ENCODE measurements at places on chromosomes 16 and 17.

DNA sequence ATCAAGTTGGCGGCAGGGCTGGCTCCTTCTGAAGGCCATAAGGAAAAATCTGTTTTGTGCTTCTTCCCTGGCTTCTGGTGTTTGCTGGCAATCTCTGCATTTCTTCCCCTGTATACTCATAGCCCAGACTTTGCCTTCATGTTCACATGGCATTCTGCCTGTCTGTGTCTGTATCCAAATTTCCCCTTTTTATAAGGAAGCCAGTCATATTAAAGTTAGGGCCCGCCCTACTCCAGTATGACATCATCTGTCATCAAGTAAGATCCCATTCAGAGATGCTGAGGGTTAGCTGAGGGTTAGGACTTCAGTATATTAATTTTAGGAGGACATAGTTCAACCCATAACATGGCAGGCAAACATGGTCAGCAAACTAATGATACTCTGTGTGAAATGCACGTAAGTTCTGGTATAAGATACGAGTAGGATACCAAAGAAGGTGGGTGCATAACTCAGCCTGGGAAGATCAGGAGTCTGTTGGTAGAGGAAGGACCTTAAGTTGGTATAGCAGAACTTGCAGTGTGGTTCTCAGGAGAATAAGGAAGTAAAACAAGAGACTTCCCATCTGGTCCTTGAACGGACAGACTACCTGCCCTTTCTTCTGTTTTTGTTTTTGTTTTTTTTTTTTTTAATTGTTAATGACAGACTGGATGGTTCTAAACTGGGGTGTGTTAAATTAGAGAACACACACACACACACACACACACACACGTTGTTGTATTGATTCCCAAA is 13.9 kb downstream of the MAP2K6 start:
- DNase-seq: no peak

GRCh38 chr17:5619088-5619740 is 34.9 kb upstream of the NLRP1 start:
- no peak for DNase-seq

- DNase-seq: no peak
Observed at GRCh38 chr17:66789961-66790437, 44.9 kb upstream of the CACNG5 start.

DNA sequence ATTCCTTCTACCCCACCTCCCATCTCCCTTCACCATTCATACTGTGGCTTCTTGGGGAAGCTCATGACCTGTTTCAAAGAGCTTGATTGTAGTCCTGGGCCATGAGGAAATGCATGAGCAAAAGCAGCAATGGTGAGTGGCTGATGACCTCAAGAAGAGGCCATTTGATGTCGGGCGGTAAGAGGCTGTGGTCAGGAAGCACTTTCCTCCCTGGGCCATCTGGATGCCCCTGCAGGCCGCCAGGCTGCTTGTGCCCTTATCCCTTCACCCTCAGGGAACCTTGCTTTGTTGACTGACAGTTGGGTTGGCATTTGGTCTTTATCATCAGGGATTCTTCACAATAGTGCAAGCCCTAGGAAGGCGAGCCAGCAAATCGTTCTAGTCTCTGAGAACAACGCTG is 78.3 kb upstream of the TBX2 start:
- DNase-seq: no peak

GRCh38 chr16:69726313-69727060 is at the start of gene NQO1:
NQO1 (minus strand) TSS chr16:69726560; CDS start chr16:69726439, 121 bp downstream.
- DNase-seq: peak; percentile 92

DNA sequence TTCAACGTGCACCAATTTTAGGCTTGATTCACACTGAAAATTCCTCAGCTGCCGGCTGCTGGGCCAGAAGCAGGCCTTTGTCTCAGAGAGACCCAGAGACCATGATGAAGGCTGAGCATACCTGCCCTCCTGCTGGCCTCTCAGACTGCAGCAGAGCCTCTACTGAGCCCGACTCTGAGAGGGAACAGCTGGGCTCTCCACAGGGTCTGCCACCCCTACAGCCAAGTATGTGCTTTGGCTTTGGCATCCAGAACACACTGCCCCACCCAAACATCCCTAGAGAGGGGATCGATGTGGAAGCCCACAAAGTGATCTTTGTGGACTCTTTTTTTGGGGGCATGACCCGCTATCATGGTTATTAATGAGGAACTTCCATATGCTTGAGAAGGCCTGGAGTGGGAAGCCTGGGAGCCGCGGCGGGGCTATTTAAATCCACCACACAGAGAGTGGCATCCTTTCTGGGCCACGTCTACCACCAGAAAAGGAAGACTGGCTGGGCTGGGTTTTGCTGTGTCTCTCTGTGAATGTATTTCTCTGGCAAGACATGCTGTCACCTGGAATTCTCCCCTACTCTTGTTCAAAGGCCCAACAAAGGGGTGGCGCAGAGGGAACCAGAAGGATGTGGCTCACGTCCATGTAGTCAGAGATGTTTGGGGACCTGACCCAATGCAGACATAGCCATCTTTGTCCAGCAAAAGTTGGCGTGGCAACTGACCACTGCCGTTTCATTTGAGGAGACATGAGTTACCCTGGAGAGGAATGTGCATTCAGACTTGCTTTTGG is 69.3 kb downstream of the GNAO1 start:
- no peak for DNase-seq

GRCh38 chr16:58038219-58038641 is 12.7 kb downstream of the MMP15 start:
- no peak for DNase-seq

DNA sequence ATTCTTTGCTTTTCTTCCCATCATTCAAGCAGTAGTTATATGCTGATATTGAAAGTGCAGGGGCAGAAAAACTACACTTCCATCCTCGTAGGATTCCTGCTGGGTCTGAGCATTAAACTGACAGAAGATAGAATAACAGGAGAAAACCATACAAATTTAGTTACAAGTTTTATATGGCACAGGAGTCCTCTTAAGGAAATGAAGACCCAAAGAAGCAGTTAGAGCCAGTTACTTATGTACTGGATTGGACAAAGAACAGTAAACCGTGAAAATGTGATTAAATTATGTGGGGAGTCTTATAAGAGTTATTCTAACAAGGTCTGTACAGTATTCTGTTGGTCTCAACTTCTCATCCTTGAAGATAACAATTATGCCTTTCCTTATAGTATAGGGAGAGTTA is 81.2 kb upstream of the NSRP1 start:
- no peak for DNase-seq

DNA sequence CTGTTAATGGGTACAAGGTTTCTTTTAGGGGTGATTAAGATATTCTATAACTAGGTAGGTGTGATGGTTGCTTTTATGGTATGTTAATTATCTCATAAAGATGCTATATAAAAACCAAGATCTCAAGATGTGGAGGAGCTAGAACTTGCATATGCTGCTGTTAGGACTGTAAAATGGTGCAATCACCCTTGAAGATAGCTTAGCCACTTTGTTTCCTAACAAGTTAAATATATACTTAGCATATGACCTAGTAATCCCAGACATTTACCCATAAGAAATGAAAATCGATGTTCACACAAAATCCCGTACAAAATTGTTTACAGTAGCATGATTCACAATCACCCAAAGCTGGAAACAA is 25.1 kb downstream of the GGA2 start:
- DNase-seq: no peak

DNA sequence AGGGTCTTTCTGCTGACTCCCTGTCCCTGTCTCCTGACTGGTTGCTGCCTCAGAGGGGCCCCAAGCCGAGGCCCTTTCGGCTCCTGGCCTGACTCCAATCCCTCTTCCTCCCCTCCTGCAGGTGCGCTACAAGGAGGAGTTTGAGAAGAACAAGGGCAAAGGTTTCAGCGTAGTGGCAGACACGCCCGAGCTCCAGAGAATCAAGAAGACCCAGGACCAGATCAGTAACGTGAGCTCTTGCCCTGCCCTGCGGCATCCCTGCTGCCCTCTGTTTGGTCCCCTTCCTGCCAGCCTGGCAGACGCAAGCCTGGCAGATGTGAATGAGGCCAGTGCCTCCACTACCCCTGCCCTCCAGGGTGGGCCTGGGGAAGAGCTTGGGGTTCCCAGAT is 27.1 kb upstream of the LASP1NB start:
- DNase-seq: no peak

- no peak for DNase-seq
Observed at GRCh38 chr16:75250809-75251279, 580 bp downstream of the BCAR1 start.

- DNase-seq: no peak
Observed at GRCh38 chr16:87056551-87056950, 260.6 kb downstream of the C16orf95 start.

DNA sequence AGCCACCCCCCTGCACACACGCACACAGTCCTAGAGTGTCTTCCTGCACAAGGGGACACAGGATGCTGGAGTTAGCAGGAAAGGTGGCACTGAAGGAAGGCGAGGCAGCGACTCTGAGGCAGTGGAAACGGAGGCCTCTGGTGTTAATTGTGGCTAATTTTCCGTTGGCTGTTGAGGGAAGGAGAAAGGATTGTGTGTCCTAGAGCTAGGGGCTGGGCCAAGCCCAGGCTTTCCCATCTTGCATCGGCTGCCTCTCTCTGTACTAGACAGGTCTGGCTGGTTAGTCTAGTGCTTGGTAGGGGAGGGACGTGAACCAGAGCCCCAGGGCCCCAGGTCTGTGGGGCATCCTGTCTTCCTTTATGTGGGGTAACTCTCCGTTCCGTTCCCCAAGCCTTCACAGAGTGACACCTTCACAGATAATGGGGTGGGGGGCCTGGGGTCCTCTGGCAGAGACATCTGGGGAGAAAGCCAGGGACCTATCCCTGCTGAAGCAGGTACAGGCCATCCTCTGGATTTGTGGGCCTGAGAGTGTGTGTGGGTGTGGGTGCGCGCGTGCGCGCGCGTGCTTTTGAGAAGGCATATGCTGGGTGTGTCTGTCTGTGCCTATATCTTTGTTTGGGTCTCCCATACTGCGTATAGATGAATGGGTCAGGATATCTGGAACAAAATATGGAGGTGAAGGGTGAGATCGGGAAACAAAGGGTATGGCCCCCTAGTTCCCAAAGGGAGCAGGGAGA is at the start of gene CHD3:
Gene CHD3, plus strand, starts transcription at position 606 of the 737 bp plus-strand sequence. CDS start 212 bp downstream, outside the sequence.
- DNase-seq: peak; percentile 79

DNA sequence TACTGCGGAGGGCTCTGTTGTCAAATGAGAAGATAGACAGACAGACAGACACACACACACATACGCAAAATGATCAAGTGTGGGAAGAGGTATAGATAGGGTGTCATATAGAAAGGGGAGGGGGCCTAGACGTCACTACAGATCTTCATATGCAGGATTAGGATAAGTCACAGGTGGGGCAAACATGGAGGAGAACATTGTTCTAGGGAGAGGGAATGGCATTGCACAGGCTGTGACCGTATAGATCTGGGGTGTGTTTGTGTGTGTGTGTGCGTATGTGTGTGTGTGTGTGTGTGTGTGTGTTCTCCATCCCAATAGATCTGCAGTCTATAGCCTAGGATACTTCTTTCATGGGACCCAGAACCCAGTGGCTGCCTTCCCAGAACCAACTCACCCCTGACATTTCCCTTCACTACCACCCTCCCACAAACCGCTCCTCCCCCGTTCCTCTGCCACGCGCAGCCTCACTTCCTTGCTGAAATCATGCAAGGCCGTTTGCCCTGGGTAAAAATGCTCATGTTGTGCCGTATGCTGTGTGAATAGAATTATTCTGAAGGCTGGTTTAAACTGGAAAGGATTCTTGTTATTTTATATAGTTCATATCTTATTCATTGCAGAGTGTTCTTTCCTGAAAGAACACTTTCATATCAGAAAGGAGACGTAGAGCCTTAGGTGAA is 50.5 kb upstream of the CCL1 start:
- DNase-seq: no peak

- DNase-seq: peak; percentile 20
Observed at GRCh38 chr17:66190738-66191592, 968 bp downstream of the CEP112 start.

DNA sequence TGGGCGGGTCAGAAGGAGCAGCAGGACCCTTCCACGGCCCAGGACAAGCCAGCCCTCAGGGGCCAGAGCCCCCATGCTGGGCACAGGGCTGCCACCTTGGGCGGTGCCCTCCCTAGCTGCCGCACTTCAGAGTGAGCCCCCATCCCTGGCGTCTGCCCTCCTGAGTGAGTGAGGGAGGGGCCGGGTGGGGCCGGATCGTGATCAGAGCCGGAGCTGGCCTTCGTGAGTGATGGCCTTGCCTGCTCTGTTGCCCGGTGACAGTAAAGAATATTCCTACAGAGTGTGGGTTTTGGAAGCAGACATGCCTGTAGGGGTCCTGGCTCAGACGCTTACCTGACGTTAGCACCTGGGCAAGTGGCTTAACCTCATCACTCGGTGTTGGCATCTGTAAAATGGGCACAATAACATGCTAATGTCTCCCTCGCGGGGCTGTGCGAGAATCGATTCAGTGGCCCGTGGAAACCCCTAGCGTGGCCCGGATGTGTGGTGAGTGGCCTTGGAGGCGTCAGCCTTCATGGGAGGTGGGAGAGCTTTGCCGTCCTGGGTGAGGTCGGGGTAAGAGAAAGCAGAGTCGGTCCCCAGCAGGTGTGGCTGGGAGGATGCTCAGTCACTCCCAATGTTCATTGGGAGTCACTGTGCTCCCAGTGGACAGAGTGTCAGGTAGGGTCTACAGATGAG is 26.1 kb downstream of the JPH3 start:
- DNase-seq: no peak

GRCh38 chr17:40104594-40105486 is 4.5 kb upstream of the NR1D1 start:
- peak; percentile 79 for DNase-seq

DNA sequence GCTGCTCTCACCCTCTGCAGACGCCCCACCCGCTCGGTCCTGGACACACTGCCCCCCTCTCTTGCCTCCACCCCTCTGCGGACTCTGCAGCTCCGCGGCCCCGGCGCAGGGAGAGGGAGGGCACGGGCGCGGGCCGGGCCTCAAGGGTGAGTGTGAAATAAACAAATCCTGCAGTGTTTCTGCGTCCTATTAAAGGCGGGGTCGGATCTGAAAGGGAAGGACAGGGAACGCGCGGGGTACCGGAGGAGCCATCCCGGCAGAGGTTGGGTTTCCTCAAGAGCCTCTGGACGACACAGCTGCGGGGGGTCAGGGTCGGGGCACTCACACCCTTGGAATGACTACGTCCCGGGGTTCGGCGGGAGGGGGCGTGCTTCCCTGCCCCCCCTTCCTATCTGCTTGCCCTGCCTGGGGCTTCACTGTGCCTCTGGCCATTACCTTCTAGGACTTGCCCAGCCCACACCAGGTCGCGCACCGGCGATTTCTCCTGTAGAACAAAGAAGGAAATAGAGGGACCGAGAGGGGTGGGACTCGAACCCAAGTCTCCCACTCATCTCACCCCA is 466 bp upstream of the HSF4 start:
- DNase-seq: no peak

DNA sequence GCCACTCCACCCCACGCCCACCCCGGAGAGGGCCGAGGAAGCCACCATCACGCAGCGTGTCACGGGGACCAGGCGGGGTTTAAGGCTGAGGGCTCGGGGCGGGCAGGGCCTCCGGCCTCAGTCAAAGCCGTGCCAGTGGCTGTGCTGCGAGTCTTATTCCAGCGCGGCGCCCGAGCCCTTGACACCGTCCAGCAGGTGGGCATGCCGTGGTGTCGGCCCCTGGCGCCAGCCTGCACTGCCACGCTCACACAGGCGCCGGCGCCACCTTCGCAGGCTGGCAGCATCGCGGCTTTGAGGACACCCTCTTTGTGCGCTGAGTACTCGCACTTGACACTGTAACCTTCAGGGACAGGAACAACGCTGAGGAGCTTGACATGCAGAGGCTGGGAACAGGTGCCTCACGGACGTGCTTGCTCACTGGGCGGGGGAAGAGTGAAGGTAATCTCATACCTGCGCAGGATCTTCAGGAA is 34.0 kb upstream of the ZNF629 start:
- no peak for DNase-seq

- no peak for DNase-seq
Observed at GRCh38 chr16:85809645-85810044, 10.2 kb downstream of the COX4I1 start.

- DNase-seq: no peak
Observed at GRCh38 chr16:67539271-67539670, 10.6 kb downstream of the RIPOR1 start.

- DNase-seq: no peak
Observed at GRCh38 chr17:55201308-55201932, 63.3 kb upstream of the HLF start.

Data from bronchial epithelial cell (primary cell).